CD4-positive, alpha-beta T cell treated with Interleukin-6 at 100 ng/mL for 8 hours (primary cell): ENCODE measurements at places on chromosomes 5 and 9.

GRCh38 chr9:4144869-4145268 lies 155.0 kb downstream of the GLIS3 start:
- DNase-seq: no peak

GRCh38 chr9:35695943-35696401 lies 6.2 kb upstream of the TPM2 start:
- DNase-seq: no peak

DNA sequence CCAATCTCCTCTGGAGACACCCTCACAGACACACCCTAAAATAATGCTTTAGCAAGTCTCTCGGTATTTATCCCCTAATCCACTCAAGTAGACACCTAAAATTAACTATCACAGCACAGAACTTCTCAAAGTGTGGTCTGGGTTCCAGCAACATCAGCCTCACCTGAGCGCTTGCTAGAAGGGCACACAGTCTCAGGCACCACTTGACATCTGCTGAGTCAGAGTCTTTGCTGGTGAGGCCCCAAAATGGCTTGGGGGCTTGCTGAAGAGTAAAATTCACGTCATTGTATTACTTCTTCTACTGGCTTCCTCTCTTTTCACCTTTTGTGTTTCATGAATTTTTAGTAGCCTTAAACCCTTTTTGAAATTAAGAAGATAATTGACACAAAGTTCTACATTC lies 9.0 kb downstream of the FOXB2 start:
- no peak for DNase-seq

GRCh38 chr9:19665146-19665863 lies 123.5 kb downstream of the SLC24A2 start:
- DNase-seq: no peak

GRCh38 chr5:127492854-127493738 lies 24.3 kb upstream of the PRRC1 start:
- DNase-seq: peak; percentile 8

- DNase-seq: no peak
Observed at GRCh38 chr5:150786876-150787275, 8.3 kb downstream of the SMIM3 start.

GRCh38 chr9:123605286-123605685 lies 249.3 kb downstream of the CRB2 start:
- no peak for DNase-seq

DNA sequence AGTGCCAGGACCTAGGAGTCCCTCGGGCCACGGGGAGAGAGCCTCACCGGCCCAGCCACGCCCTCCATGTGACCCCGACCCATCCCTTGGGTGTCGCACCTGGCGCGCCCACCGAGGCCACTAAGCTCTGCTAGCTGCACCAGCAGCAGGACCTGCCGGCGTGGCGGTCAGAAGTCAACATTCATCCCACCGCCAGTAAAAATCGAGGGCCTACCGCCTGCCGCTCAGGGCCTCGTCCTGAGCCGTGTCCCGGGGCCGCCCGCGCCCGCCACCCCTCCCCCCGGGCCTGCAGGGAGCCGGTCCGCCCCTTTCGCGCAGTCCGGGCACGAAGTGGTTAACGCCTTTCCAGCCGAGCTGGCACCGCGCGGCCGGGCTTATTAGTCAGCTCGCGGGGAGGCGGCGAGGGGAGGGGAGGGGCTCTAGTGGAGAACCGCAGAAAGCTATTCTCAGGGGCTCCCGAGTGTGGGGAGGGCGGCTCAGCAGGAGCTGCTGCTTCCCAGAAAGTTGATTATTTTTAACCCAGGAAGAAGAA lies 124.4 kb downstream of the C9orf50 start:
- DNase-seq: peak; percentile 78

- no peak for DNase-seq
Observed at GRCh38 chr5:141488591-141489561, at the start of gene PCDHGC5. Gene PCDHGC5 (plus strand): TSS chr5:141489081. CDS start chr5:141489241, 160 bp downstream.

GRCh38 chr5:157819502-157820115 lies 39.3 kb downstream of the CLINT1 start:
- no peak for DNase-seq

DNA sequence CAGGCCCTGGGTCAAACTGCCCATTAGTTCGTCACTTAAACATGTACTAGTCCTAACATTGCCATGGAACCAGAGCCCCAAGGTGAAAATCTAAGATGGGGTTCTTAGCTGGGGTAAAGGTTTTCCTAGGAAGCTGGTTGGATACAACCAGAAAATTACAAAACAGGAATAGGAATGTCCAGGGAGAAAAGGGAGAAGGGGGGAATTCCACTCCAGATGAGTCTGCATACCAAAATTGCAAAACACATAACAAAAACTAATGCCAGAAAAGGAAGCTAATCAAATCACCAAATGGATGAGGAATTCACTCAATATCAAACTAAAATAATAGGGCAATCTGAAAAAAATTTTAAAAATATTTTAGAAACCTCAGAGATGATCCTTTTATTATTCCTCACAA lies 396.2 kb downstream of the EFNA5 start:
- no peak for DNase-seq

DNA sequence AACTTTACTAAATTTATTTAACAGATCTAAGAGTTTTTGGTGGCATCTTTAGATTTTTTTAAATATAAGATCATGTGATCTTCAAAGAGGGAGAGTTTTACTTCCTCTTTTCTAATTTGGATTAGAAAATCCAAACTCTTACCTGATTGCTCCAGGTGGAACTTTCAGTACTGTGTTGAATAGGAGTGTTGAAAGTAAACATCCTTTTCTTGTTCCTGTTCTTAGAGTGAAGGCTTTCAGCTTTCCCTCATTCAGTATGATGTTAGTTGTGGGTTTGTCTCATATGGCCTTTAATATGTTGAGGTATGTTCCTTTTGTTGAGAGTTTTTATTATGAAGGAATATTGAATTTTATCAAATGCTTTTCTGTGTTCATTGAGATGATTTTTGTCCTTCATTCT lies 650.0 kb upstream of the SGCD start:
- DNase-seq: no peak

DNA sequence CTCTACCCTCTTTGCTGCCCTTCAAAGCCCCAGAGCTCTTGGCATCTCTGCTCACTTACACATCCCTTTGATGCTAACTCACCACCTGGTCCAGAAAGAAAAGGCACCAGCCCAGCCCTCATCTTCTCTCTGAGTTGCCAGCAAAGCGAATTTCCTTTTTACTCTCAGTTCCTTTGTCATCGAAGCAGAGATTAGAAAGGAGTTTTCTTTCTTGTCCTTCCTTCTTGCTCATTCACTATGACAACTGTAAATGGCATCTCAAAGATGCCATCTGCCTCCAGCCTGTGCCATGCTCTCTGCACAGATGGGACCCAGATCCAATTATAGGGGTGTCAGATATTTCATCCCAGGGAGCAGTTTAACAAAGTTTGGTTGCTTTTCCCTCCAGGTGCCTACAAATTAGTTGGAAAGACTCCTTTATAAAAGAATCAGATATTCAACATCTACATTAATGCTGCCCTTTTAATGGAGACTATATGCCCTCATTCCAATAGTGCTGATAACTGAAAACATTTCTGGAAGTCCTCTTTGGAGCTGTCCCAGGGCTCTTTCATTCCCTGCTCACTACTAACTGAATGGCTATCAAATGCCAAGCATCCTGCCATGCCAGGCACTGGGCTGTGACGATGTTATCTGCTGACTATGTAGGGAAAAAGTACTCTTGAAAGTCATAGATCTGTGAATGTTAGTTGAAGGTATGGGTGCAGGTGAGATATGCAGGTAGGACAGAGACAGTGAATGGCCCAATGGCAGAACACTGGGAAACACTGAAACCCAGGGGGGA lies 58.9 kb downstream of the SUSD1 start:
- no peak for DNase-seq

DNA sequence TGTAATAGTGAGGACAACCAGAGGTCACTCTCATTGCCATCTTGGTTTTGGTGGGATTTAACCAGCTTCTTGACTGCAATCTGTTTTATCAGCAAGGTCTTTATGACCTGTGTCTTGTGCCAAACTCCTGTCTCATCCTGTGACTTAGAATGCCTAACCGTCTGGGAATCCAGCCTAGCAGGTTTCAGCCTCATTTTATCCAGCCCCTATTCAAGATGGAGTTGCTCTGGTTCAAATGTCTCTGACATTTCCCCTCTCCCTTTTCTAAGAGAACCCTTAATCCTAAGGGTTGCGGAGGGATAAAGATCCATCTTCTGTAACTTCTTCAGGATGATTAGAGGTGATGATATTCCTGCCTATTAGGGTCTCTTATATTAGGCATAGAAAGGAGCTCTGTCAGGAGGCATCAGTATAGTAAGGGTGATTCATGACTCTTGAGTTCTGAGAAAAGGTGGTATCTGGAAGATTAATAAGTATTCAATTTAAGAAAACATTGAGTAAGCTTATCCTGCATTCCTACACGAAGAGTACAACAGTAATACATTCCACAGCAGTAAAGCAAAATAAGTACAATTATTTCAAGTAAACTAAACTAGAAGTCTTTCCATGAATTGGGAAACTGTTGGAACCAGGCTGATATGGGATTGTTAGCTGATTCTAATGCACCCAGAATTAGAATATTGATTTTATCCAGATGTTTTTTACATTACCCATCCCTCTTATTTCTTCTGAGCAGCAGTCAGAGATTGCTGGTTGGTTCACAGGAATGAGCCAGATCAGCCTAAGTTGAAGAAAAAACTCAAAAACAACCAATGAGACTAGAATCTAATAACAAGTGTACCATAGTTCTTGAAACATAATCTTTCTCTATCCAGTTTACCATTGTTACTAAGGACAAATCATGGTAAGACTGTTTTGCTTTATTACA lies 39.9 kb downstream of the SHC3 start:
- no peak for DNase-seq

GRCh38 chr9:95027914-95028852 lies 289.3 kb downstream of the FANCC start:
- no peak for DNase-seq

GRCh38 chr5:107486489-107486888 lies 184.2 kb downstream of the EFNA5 start:
- peak; percentile 14 for DNase-seq

GRCh38 chr9:109150925-109151545 lies 16.0 kb downstream of the FRRS1L start:
- no peak for DNase-seq

DNA sequence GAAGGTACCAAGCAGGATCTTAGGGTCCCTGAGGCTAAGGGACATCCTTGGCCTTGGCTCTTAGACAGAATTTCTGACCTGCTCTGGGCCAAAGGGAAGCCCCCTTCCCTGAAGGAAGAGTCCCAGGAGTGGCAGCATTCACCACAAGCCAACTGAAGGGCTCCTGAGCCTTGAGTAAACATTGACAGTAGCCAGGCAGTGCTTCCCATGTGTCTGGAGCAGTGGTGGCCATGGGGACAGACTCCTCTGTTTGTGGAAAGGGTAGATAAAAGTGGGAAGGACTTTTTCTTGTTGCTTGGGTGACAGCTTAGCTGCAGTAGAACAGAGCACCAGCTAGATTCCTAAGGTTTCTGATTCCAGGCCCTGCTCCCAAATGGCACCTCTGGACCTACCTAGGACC lies 61.4 kb upstream of the VLDLR start:
- no peak for DNase-seq

DNA sequence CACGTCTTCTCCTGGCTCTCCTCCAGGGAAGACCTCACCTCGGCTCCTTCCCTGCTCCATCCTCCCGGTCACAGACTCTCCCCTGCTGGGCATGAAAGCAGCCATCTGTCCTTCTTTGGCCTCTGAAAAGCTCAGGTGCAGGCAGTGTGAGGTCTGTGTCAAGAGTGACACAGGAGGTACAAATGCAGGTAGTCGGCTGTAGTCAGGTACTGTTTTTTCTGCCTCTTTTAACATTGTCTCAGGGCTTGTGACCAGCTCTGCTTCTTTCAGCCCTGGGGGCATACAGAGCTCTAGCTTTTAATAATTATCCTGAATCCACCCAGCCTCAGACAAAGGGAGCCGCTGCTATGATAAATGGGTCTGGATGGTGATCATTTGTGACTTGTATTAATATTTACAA lies 46.4 kb downstream of the C5orf15 start:
- no peak for DNase-seq

GRCh38 chr5:166488560-166488959 lies 1802.9 kb upstream of the WWC1 start:
- no peak for DNase-seq

GRCh38 chr9:79651251-79651795 lies 79.6 kb downstream of the TLE4 start:
- no peak for DNase-seq

DNA sequence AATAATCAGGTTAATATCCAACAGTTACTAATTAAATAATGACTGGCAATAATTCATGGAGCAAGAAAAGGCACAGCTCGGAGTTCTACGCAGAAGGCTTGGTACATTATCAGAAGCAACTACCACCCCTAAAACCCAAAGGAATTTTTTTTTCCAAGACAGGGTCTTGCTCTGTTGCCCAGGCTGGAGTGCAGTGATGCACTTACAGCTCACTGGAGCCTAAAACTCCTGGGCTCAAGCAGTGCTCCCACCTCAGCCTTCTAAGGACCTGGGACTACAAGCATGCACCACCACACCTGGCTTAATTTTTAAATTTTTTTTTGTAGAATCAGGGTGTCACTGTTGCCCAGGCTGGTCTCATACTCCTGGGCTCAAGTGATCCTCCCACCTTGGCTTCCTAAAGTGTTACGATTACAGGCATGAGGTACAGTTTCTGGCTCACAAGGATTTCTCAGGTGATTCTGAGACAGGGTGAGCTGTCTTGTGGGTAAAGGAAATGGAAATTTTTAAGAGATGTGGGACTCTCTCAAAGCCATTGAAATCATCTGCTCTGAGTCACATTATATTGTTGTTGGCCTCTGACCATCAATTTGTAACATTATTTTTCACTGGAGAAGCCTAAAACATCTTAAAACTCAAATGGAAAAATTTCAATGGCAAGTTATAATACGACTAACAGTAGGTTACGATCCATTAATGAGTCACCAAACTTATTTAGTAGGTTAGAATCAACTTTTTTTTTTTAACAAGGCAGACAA lies 19.7 kb upstream of the HSDL2 start:
- no peak for DNase-seq
